ENCODE measurements at places on chromosomes 7 and 10.
A peak's percentile ranks its signal among the peaks of the same experiment; 100 is the strongest.

DNA sequence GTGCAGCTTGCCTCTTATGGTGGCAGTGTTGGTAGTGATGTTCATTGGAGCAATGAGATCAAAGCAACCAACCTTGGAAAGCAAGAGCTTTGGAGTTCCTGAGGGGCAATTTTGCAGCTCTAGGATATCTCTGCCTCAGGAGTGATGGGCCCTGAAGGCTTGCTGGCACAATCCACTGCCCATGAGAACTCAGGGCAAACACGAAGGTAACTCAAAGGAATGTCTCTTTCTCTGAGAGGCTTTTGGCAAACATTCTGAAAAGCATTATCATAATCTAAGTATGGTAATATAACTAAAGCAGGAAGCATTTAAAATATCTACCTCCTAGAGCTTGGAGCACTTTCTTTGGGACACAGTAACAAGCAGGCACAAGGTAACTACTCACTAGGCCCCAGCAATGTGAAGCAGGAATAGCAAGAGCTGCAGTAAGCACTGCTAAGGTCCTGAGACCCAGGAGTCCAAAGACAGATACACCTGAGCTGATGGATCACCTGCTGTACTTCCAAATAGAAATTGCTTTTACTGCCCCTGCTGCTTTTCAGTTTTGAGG is 103.1 kb downstream of the NRF1 start:
- DNase-seq: no peak

DNA sequence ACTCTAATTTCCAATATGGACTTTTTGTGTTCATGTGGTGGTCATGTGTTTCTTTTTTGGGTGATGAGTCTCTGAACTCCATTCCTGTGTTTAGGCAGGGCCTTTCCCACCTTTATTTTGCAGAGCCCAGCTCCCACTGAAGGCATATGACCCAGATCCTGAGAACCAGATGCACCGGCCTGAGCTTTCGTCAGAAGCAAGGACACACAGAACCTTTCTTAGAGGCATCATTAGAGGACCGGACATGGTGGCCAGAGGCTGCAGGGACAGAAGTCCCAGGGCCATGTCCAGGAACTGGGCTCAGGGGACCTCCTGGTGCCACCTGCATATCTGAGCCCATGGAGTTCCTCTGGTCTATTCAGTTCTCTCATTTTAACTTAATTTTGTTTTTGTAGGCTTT is 200.9 kb upstream of the ZNF32 start:
- DNase-seq: no peak

- DNase-seq: no peak
Measured at GRCh38 chr10:73906524-73907447, 4.1 kb upstream of the PLAU start.

DNA sequence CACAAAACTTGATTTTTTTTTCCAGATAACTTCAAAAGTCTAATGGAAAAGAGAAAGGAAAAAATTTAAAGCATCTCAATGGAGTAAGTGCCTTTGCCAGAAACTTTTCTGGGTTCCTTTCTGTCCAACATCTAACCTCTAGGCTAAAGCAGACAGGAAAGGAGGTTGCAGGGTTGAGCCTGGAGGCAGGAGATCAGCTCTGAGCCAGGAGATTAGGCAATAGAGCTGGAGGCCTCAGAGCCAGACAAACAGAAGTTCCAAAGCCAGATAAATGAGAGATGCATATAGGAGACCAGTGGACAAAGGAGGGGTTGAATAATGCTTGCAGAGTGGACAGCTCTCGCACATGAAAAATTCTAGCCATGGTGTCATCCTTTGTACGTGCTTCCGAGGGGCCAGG is 42.9 kb downstream of the CHN2 start:
- no peak for DNase-seq

GRCh38 chr7:115558161-115558560 is 472.4 kb downstream of the TFEC start:
- DNase-seq: no peak

DNA sequence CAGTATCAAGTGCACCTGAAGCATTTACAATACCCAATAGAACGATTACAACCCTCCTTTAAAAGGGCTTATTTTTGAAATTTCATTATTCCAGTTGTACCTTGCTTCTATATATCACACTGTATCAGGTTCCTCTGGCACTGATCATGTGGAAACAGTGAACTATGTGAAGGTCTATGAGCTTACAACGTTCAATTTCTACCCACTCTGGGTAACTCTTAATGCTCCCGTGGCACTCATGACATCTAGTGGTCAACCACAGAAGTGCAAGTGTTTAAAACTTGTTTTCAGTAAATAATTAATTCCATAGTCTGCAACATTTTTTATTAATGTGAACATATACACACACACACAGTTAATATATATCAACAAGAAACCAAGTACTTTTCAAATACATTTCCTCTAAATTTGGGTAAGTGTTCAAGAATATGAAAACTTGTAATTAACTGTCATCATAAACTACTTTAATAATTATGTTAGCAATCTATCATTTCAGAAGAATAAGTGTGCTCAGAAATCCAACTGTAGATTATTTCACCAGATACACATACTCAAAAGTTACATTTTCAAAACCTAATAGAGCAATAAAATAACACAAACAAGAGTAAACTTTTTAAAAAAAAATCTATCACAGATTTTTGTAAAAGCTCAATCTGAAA is 61.0 kb downstream of the MPP7 start:
- peak; percentile 43 for DNase-seq

- no peak for DNase-seq
Measured at GRCh38 chr7:43674559-43675436, 54.5 kb downstream of the COA1 start.

DNA sequence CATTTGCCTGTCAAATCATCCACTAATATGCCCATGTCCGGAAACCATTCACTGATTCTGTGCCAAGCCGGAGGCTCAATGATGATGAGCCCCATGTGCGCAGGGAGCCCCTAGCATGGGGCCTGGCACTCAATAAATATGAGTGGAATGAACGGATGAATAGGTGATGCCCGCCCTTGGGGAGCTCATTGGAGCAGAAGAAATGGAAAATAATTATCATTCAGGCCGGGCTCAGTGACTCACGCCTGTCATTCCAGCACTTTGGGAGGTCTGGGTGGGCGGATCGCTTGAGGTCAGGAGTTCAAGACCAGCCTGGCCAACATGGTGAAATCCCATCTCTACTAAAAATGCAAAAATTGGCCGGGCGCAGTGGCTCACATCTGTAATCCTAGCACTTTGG is 11.0 kb downstream of the RHBDD2 start:
- DNase-seq: no peak

DNA sequence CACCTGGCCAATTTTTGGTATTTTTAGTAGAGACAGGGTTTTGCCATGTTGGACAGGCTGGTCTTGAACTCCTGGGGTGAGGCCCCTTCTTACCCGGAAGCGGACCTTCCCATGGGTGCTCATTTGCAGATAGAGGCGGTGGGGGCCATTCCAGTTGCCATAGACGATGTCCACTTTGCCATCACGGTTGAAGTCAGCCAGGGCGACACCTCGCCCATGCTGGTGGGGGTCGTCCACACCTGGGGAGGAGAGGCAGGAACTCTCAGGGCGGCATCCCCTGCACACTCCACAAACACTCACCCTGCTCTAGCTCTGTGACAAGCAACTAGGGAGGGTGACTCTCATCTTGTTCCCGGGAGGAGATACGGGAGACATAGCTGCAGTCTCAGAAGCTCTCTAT is 54.9 kb downstream of the GOLGA7B start:
- DNase-seq: no peak

GRCh38 chr10:99467236-99467999 is 37.0 kb upstream of the GOT1 start:
- no peak for DNase-seq

- peak; percentile 29 for DNase-seq
Measured at GRCh38 chr7:7761974-7762779, 43.8 kb upstream of the RPA3 start.

DNA sequence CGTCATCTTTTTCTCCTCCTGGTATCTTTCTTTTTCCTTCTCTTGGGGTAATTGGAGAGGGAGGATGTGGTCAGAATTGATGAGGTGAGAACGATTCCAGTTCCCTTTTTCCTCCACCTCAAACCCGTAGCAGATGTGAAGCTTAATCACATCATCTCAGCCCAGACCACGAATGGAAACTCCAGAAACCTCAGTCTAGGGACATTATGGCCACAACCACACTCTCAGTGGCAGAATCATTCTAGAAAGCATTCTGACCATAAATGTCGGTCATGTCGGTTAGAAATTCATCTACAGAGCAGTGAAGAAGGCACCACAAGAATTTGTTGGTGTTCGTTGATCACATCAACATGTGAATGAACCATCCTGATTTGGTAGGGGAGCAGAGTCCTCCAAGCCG is 78.7 kb downstream of the GATA3 start:
- DNase-seq: no peak

Data from CD4-positive, alpha-beta T cell treated with Interleukin-17A for 4 hours (primary cell).